A549 treated with CORT108297 at 1 μM for 4 hours (cell line): ENCODE measurements at places on chromosomes 4 and X. TPM values are rescaled to one million over a fixed set of nuclear protein-coding genes. Genes with fewer than 3 reads are reported as not detected.

Gene SPACA5
- not detected in 5 replicates for total RNA-seq

Gene TRIM61
- not detected in 5 replicates for total RNA-seq

Gene LNX1
- total RNA-seq: 0.03 to 0.13 TPM (median 0.06 TPM) in 3 of 5 replicates, not detected in the others

Gene USP17L22
- total RNA-seq: not detected in 5 replicates

Gene GPRIN3
- total RNA-seq: 2.8 to 5.9 TPM (median 4.7 TPM) in 5 replicates
